ENCODE measurements at places on chromosomes 5 and 9.

DNA sequence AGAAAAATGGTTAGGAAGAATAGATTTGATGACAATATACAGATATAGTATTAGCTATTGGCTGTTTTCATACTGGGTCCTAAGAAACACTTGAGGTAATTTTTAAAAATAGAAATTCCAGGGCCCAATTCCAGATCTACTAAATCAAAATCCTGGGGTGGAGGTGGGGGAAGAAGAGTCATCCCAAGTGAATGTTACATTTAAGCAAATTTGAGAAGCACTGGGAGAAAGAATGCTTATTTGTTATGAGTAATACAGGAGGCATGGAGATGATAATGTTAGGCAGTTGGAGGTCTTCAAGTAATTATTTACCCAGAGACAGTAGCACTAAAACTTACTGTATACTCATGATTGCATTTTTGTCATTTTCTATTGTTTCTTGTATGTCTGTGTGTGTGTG lies 93.0 kb upstream of the DAB2 start:
- DNase-seq: peak; percentile 87

DNA sequence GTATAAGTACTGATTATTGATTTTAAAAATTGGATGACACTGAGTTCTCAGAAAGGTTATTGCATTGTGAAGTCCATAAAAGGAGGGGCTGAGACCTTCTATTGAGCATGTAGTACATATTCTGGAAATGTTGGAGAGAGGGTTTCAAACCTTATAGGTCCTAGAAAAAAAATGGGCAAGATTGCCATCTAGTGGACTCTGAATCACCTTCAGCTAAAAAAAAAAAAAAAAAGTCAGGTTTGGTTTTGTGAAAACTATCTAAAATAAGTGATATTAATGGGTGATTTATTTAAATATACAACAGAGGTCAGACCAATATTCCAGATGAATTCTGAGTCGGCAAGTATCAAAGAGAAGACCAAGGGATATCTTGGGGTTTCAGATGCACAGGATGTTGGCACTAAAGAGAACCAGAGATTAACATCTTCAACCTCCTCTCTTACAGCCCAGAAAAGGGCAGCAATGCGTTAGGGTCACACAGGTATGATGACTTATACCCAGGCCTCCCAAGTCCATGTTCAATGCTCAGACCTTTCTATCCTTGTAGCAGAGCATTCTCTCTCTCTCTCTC lies 109.8 kb upstream of the NMUR2 start:
- peak; percentile 18 for DNase-seq

DNA sequence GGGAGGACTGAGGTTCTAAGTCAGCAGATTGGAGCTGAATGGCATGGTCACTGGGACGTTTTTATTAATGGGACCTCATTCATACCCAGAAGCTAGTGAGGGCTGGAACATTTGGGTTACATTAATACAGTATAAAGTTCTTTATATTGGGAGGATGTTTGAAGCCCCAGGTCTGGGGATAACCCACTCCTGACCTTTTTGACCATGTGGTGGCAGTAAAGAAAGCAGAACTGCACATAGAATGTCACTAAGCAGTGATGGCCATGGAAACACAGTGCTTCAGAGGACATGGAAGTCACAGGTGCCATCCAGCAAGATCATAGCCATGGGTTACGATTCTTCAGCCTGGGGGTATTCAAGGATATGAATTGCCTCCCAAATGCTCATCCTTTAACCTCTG lies 176.0 kb downstream of the ATP10B start:
- no peak for DNase-seq

GRCh38 chr9:98175762-98176161 lies 16.7 kb downstream of the CORO2A start:
- DNase-seq: no peak

- no peak for DNase-seq
Observed at GRCh38 chr9:113395000-113395861, 5.9 kb downstream of the ALAD start.

- DNase-seq: no peak
Observed at GRCh38 chr5:112064956-112065355, 308.0 kb upstream of the NREP start.

DNA sequence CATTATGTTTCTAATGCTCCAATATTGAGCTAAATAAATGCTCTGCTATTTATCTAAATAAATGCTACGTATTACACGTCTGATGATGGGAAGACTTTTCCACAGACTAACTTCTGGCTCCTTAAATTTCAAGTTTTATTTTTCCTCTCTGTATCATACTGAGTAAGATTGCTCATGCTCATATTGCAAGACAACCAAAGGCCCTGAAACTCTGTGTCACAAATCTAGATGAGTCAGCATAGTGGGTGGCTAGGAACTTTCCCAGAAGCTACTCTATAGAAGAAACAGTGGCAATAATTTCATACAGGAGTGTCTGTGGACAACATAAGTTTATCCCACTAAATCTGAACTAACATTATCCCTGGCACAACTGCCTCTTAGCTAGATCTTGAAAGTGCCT lies 53.0 kb upstream of the RFX3 start:
- DNase-seq: peak; percentile 69

- DNase-seq: no peak
Observed at GRCh38 chr9:68697851-68698250, 7.2 kb upstream of the PIP5K1B start.

DNA sequence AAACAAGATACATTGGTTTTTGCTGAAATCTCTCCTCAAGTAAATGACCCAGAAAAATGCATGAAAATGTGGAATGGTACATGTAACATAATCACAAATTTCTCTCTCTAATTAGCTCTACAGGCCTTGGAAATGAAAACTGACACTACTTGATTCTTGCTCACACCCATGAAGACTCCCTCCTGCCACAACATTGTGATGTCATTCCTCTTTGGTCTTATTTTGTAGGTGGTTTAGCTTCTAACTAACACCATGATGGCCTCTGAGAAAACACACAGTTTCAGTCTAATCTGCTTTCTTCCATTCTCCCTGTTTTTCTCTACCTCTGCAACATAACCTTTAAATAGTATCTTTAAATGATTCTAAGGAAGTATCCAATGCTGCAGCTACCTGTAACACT lies 78.6 kb upstream of the FAM174A start:
- no peak for DNase-seq

GRCh38 chr5:119355244-119355638 lies 578 bp upstream of the TNFAIP8 start:
- DNase-seq: no peak

DNA sequence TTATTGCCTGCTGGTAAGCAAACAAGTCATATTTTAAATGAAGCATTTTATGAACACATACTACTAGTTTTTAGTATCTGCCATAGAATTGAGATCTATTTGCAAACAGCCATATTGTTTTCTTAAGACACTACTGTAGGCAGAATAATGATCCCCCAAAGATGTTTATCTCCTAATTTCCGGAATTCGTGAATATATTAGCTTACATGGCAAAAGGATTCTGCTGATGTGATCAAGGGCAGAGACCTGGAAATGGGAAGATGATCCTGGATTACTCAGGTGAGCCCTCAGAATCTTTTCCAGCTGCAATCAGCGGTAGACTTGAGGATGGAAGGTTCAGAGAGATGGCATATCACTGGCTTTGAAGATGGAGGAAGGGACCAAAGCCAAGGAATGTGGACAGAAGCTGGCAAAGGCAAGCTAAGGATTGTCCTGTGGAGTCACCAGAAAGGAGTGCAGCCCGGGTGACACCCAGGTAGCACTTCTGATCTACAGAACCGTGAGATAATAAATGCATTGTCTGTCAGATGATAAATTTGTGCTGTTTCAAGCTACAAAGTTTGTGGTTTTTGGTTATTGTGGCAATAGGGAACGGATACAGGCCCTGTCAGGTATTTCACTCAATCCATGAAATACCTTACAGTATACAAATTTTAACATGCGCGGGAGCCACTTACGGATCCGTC lies 1.0 kb upstream of the ERCC6L2 start:
- DNase-seq: peak; percentile 20

- DNase-seq: peak; percentile 43
Observed at GRCh38 chr5:136802383-136802782, 437.0 kb upstream of the TRPC7 start.

GRCh38 chr5:172846249-172846648 lies 12.2 kb downstream of the ERGIC1 start:
- no peak for DNase-seq

DNA sequence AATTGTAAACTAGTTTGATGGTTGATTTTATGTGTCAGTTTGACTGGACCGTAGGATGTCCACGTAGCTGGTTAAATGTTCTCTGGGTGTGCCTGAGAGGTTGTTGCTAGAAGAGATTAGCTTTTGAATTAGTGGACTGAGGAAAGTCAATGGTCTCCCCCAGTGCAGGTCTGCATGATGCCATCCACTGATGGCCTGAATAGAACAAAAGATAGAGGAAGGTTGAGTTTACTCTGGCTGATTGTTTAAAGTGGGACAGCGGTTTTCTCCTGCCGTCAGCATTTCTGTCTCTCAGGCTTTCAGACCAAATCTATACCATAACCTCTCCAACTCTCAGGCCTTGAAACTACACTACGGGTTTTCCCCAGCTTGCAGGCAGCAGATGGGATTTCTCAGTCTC lies 899.2 kb upstream of the WWC1 start:
- DNase-seq: no peak

GRCh38 chr5:73673161-73673591 lies 47.2 kb downstream of the ARHGEF28 start:
- DNase-seq: peak; percentile 71

GRCh38 chr5:102991802-102992201 lies 128.1 kb downstream of the GIN1 start:
- DNase-seq: no peak

GRCh38 chr9:108885643-108886348 lies 23.7 kb downstream of the ACTL7A start:
- DNase-seq: peak; percentile 22

DNA sequence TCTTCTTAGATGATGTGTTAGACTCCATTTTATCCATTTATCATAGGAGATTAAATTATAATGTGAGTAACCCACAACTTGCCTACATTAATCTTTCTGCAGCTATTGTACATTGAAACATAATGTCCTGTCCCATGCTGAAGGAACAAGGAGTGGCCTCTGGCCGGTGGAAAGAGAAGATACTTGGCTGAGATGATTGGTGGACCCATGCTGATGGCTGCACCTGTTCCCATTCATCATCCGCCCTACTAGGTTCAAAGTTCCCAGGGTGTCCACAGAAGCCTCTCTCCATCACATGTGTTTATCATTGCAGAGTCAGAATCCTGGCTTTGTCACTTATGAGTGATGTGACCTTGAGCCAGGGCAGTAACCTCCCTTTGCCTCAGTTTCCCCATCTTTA lies 24.7 kb downstream of the FBXL7 start:
- DNase-seq: no peak

GRCh38 chr5:118894709-118895108 lies 93.6 kb downstream of the DTWD2 start:
- DNase-seq: no peak

GRCh38 chr9:19620326-19620725 lies 168.5 kb downstream of the SLC24A2 start:
- no peak for DNase-seq

GRCh38 chr5:17360879-17361278 lies 137.2 kb upstream of the TAF11L2 start:
- DNase-seq: no peak

DNA sequence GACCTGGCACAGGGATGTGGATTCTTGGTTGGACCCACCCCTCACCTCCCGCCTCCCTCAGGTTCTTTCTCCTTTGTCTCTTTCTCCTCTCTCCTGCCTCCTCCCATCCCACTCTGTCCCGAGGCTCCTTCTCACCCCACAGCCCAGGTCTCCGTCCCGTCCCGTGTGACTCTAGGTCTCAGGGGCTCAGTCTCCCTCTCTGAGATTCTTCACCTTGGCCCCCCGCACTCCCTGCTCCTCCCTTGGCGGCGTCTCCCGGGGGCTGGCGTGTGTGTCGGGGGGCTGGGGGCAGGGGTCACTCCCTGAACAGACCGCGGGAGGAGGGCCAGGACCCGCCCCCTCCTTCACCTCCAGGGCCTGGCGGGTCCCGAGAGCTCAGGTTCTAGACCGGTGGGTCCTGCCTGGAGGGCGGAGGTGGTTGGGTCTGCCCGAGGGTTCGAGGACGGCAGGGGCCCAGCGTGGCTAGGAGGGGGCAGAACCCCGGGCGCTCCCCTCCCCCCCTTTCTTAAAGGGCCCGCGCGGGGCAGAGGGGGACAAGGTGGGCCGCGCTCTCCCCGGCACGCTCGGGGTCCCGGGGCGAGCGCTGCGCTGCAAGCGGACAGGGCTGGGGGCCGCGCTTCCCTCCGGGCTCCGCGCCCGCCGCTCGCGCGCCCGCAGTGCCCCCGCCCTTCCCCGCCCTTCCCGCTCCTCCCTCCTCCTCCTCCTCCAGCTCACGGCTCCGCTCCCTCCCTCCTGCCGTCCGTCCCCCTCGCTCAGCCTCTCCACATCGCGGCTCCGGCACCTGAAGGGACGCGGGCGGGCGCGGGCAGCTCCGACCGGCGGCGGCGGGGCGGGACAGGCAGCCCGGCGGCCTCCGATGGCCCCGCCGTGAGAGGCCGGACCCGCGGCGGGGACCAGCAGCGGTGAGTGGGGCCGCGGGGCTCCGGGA lies at the start of gene PSD2:
Gene PSD2 (plus strand): TSS at position 735 of the 928 bp plus-strand sequence. CDS start 13,633 bp downstream, outside the sequence.
- peak; percentile 32 for DNase-seq

DNA sequence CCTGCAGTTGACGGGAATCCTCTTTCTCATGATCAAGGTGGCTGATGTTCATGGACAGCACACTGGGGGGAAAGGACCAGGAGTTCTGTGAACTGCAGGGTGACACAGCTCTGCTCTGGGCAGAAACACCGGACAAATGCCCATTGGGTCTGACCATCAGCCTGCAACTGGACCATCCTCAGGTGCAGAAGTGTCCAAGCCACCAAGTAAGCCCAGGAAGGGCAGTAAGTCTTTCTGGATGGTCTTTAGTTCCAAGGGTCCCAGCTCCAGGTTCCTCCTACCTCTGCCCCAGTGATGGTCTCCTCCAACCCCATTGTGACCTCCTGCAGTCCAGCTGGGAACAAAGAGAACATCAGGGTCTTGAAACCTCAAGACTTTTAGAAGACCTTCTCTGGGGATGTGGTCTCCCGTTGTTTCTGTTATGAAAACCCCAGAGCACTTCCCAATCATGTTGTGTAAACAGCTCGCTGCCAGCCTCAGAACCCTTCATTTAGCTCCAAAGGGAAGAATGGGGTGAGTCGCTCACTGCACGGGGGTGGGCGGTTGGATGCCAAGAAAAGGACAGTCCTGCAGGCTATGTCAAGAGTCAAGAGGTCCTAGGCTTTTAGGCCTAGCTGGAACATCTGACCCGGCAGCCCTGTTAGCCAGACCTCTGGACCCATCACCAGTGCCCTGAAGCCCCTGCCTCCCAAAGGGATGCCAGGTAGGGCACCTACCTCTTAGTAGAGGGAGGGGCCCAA lies 41.8 kb upstream of the TCF7 start:
- DNase-seq: no peak

DNA sequence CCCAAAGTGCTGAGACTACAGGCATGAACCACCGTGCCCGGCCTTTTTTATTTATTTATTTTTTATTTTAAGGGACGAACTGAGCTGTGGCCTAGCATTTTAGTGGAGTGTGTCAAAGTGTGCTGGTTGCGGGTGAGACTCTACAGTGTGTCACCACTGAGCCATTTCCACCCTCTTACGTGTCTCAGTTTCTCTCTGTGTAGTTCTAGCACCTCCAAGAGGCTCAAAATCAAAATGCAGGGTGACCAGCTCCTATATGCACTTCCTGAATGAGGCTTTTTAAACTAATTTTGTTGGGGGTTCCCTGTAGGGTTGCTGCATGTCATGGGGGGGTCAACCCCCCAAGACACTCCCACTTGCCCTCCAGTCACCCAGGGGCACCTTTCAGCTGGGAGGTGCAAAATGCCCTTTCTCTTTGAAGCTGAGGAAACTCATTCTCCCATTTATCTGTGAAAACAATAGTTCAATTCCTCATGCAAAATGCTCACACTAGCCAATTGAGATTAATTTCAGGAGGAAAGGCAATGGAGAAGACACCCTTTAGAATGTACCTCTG lies 69.3 kb downstream of the COL15A1 start:
- DNase-seq: no peak
